ENCODE measurements at places on chromosomes 11 and 22.

- no peak for DNase-seq
Observed at GRCh38 chr11:6646071-6646470, 9.5 kb downstream of the DCHS1 start.

- DNase-seq, result no peak
Observed at GRCh38 chr11:118881228-118881627, 2.5 kb upstream of the CXCR5 start.

GRCh38 chr11:113568566-113568965, 93.4 kb upstream of the DRD2 start:
- DNase-seq, result no peak

DNA sequence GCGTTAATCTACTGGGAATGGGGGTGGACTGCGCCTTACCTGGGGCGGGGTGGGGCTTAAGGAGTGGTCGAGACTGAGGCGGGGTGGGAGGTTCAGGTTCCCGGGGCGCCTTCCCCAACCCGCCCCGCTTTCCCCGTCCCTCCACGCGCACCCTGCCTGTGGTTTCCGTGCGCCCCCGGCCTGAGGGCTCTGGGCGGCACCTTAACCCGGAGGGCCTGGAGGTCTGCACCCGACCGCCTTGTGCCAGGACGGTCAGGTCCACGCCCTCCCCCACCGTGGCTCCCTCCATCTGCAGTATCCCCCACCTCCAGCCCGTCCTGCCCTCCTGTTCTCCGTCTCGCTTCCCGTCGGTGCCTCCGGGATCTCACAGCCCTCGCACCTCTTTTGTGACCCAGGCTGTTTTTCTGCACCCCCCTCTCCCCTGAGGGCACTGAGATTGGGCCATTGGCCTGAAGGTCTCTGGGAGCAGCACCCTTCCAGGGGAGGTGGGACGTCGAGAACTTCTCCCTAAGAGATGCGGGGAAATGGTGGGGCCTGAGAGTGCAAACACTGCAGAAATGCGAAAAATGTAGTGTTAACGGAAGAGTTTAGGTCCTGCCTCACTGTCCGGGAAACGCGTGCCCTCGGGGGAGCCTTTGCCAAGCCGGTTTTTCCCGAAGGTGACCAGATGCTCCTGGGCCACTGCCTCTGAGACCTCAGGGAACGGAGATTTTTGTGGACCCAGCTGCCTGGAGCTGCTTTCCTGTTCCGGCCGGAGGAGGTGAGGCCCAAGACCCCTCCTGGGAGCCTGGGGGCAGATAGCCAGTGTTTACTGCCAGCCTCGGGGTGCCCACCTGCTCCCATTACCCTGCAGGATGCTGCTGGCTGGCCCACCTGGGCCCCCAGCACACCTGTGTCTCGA, 1.2 kb upstream of the ASCL2 start:
- no peak for DNase-seq

GRCh38 chr11:79241205-79241851, 199.5 kb downstream of the TENM4 start:
- DNase-seq, result no peak

GRCh38 chr11:36091256-36091811, 147.5 kb downstream of the LDLRAD3 start:
- DNase-seq, result peak; percentile 69

GRCh38 chr11:47495011-47495855, 46.3 kb upstream of the RAPSN start:
- DNase-seq, result peak; percentile 35

- DNase-seq, result peak; percentile 90
Observed at GRCh38 chr11:19935507-19935906, 222.9 kb downstream of the NAV2 start.

DNA sequence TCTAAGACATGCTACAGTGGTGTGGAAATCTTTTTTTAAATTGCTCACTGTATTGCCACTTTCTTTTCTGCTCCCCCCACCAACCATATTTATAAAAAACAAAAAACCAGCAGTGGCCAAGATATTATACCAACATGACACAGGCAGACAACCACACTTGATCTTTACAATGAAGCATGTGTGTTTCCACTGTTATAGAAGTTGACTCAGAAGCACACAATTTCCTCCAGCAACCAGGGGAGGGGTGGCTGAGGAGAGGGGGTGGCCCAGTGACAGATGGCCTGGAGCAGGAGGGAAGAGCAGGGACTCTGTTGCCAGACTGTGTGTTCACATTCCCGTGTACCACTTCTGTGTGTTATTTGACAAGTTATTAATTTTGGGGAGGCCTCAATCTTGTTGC, 14.8 kb downstream of the CD59 start:
- DNase-seq, result no peak

GRCh38 chr22:46259374-46259773, 3.8 kb downstream of the PKDREJ start:
- DNase-seq, result no peak

DNA sequence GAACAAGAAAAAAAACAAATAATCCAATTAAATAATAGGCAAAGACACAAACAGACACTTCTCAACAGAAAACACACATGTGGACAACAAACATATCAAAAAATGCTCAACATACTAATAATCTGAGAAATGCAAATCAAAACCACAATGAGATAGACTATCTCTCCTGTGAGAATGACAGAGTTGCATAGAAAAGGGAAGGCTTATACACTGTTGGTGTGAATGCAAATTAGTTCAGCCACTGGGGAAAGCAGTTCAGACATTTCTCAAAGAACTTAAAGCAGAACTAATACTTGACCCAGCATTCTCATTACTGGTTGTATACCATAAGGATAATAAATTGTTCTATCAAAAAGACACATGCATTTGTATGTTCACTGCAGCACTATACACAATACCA, 637.8 kb upstream of the LUZP2 start:
- DNase-seq, result no peak

- no peak for DNase-seq
Observed at GRCh38 chr11:116716621-116717020, 56.2 kb downstream of the BUD13 start.

DNA sequence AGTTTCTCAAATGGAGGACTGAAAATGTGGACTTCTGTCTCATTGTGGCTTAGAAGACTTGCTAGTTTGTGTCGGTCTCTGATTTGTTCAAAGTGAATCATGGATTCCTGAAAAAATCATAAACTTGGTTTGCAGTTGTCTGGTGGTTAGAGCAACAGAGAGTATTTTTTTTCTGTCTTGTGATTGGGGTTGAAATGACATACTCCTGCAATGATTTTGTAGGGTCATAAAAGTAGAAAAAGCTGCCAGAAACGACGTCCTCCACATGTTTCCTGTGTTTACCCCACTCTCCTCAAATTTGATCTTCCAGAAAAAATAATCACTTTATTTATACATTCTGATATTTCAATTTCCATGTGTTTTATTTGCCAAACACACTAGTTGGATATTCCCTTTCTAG, 219.2 kb upstream of the PGR start:
- no peak for DNase-seq

- DNase-seq, result peak; percentile 71
Observed at GRCh38 chr22:38109371-38110001, 998 bp downstream of the BAIAP2L2 start.

- DNase-seq, result peak; percentile 22
Observed at GRCh38 chr11:19232910-19233503, 7.7 kb downstream of the E2F8 start.

DNA sequence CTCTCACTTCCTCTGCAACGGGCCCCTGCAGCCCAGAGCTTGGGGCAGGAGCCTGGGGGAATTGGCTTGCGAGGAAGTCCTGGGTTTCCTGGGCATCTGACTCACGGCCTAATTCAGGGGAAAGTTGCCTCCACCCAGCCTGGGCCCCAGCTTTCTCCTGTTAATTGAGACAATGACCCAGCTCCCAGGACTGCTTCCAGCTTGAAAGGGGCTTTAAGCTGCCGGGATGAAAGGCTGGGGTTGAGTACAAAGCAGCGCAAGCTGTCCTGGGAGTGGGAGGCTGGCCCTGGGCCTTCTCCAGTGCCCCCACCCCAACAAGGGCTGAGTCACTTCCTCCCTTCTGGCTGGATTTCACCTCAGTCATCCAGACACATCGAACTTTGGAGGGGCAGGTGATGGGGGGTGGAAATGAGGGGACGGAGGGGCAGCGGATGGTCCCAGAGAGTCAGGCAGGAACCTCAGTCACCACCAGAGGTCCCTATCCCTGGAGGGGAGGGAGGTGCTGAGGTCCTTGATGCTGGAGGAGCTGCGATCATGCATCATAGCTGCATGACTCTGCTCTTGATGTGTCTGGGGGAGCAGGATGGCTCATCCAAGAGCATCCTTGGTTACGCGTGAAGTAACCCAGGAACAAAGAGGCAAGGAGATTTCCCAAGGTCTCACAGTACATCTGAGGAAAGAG, 30.1 kb upstream of the OAF start:
- peak; percentile 77 for DNase-seq

- DNase-seq, result no peak
Observed at GRCh38 chr11:57219021-57219627, 17.9 kb downstream of the APLNR start.

DNA sequence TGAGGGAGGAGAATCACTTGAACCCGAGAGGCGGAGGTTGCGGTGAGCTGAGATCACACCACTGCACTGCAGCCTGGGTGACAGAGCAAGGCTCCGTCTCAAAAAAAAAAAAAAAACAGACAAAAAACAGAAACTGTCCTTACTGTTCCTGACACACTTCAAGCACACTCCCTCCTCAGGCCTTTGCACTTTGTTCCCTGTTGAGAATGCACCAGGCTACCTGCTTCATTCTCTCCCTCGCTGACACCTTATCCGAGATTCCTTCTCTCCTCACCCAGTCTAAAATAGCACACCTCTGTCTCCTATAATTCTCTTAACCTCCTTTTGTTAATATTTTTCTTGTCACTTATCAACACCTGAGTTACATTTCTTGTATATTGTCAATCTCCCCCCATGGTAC, 32.3 kb upstream of the TECTA start:
- no peak for DNase-seq

DNA sequence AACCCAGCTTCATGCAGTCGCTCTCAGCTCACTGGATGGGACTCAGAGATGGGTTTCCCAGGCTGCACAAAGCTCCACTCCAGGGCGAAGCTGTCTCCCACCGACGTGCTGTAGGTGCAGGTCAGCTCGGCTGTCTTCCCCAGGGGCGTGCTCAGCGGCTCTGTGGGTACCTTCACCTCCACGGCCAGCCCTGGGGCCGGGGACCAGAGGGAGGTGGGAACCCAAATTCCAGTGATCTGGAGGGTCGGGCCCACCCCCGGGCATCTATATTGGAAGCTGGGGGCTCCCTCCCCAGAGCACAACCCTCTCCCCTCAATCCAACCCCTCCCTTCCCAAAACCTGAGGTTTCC, 689 bp downstream of the VSIG2 start:
- no peak for DNase-seq

- no peak for DNase-seq
Observed at GRCh38 chr11:70265341-70265740, 5.1 kb upstream of the PPFIA1 start.

DNA sequence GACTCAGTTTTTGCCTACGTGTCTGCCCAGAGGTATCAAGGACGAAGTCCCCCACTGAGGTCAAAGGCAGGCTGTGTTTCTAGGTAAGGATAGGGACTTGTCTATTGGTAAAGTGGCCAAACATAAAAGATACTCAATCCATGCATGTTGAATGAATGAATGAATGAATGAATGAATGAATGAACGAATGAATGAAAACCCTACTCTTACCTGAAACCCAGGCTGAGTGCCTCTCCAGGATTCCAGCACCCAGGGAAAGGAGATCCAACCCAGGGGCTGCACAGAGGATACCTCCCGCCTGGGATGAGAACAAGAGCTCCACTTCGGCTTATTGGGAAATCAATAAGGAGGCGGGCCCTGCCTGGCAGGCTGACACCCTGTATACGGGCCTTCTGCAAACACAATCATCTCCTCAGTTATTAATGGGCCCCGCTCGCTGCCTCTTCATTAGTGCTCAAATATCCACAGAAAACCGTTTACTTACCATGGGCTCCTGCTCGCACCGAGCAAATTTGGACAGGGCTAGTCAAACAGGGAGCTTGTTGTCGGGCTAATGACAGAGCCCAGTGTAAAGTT, 177.4 kb downstream of the BUD13 start:
- no peak for DNase-seq

GRCh38 chr22:29670626-29671025, 49.2 kb upstream of the CABP7 start:
- no peak for DNase-seq

DNA sequence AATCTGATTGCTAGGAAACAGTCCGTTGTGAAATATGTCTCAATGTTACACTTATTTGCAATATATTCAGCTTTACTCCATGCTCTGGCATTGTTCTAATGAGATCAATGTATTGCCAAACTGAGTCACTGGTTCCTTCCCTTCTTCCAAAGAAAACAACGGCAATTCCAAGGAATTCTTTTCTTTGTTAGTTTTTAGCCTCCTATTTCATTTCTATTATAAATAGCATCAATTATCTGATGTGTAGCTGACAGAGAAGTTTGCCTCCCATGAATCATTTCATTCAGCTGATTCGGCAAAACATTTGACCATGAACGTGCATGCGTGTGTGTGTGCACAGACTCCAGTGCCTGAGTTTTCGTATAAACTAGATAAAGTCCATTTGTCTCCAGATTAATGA, 346.8 kb downstream of the ETS1 start:
- no peak for DNase-seq

DNA sequence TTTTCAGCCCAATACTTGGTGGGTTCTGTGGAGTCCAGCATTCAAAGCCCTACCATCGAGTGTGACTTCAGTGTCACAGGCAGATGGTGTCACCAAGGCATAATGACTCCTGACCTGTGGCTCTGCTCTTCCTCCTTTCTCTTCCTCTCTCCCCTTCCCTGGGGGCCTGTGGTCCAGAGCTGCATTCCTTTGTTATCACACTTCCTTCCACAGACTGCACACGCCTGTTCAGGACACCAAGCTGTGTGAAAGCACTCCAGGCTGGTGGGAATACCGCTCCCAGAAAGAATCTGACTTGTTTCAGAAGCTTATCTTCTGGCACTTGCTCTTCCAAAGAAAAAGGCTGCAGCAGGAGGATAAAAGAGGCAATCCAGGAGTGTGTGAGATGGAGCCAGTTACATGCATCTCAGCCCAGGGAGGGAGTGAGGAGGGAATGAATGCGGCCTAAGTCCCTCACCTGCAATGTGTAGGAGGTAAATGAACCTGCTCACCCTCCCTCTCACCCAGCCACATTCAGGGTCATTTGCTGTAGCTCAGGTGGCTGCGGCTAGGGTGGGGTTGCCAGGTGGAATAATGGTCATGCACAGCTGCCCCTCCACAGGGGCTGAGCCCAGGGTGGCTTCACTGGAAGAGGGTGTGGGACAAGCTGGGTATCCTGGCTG, 79.3 kb downstream of the ADAMTS15 start:
- peak; percentile 62 for DNase-seq
